Stromal cell of bone marrow (primary cell): ENCODE measurements at places on chromosomes 3 and 15.

DNA sequence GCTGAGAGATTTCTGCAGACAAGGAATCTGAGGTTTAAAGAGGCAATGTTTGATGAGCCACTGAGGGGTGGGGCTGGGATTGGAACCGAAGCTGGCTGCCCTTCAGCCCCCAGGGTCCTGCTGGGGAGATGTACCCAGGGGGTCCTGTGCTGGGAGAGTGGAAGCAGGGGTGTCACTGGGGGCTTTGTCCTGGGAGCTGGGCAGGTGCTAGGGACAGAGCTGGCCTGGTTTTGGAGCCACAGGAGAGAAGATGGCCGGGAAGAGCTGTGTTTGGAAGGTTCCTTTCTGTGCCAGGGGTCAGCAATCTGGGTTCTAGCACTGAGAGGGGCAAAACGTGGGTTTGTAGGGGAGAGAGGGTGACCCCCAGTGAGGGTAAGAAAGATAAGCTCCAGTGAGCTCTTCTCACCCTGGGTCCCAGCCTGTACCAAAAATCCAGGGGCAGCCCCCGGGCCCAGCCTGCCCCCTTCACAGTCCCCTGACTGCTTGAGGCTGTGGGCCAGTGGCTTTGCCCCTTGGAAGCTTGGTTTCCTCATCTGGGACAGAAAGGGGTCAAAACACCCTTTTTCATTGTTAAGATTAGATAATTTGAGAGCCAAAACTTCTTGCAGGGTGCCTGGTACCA is 69.6 kb downstream of the SMAD3 start:
- no peak for DNase-seq

GRCh38 chr15:82158811-82159210 is 103.7 kb downstream of the EFL1 start:
- no peak for DNase-seq

DNA sequence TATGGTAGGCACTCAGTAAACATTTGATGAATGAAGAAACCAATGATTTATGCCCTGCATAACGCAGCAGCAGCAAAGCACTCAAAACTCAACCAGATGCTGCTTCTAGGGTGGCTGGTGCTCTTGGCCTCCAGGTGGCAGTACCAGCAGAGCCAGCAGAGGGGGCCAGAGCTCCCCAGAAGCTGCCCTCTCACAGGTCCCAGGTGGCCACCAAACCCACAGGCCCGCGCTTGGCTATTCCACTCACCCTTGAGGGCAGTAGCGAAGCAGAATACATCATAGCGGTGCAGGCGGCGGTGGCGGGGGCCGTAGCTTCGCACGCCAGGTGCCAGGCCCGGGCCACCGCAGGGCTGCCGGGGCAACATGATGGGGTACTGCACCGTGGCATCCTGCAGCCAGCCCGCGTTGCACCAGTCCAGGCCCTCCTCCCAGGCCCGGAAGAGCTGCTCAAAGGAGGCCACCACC is 16.6 kb downstream of the HAPLN3 start:
- DNase-seq = no peak

DNA sequence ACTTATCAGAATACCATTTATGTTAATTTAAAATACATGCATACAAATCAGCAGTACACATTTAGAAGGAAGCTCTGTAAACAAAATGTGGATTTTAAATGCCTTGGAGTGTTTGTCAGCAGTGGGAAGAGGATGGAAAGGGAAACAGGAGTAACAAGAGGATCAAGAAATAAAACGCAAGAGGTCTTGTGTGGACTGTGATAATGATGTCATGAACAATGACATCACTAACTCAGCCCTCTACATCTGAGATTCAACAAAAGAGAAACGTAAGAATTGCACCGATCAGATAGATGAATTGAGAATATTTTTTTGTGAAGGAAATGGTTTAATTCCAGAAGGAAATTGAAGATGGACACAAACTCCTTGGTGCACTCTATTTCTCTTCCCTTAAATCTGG is 44.0 kb upstream of the CNOT10 start:
- no peak for DNase-seq

GRCh38 chr3:98701071-98701675 is 62.0 kb upstream of the ST3GAL6 start:
- no peak for DNase-seq
